ENCODE measurements at places on chromosomes 5 and 9.
A peak's percentile ranks its signal among the peaks of the same experiment; 100 is the strongest.

- DNase-seq = no peak
Observed at GRCh38 chr5:149826574-149826973, 96.5 kb downstream of the PPARGC1B start.

- DNase-seq = peak; percentile 13
Observed at GRCh38 chr9:89738137-89738932, 133.5 kb downstream of the GADD45G start.

GRCh38 chr5:100706776-100707175, 171.6 kb downstream of the FAM174A start:
- no peak for DNase-seq

GRCh38 chr5:72537166-72537565, 30.0 kb upstream of the ZNF366 start:
- no peak for DNase-seq

- no peak for DNase-seq
Observed at GRCh38 chr9:116288658-116289057, 135.1 kb downstream of the PAPPA start.

DNA sequence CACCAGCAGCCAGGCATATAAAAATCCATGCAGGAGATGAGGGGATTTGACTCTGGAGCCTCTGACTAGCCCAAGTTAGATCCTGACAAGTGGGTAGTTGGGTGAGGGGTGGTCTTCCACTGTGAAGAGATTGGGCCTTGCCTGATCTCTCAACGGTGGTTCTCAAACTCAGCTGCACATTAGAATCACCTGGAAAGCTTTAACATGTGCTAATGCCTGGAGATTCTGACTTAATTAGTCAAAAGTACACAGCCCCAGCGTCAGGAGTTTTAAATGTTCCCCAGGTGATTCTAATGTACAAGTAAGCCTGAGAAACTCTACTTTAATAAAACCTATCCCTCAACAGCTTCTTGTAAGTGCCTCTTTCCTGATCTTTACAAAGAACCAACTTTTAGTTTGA, 57.5 kb downstream of the GCNT4 start:
- DNase-seq = no peak

GRCh38 chr9:130845901-130846481, 10.9 kb downstream of the ABL1 start:
- DNase-seq = no peak

- DNase-seq = no peak
Observed at GRCh38 chr5:143395638-143396352, 7.7 kb downstream of the NR3C1 start.

DNA sequence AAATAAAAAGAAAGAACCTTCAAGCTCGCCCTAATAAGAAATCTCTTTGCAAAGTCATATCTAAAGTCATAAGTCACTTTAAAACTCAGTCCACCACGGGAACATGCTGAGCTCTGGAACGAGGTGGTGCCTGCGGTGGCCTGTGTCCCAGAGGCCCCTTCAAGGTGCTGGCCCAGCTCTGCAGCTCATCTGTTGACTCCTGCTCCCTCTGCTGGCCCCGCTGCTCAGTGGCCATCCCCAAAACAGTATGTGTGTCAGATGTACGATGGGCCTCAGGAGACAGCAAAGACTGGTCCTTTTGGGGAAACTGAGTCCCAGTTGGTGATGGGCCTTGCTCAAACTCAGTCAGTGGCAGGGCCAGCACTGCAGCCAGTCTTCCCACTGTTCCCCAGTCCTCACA, 22.8 kb upstream of the FOXB2 start:
- peak; percentile 18 for DNase-seq

DNA sequence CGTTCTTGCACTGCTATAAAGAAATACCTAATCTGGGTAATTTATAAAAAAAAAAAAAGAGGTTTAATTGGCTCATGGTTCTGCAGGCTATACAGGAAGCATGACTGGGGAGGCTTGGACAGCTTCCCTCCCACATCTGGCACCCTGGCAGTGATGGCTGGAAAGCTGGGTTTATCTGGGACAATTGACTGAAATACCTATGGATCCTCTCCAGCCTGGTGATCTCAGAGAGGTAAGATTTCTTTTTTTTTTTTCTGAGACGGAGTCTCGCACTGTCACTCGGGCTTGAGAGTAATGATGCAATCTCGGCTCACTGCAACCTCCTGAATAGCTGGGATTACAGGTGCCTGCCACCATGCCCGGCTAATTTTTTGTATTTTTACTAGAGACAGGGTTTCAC, 22.7 kb upstream of the UGCG start:
- no peak for DNase-seq

GRCh38 chr9:125990186-125990792, 243.1 kb downstream of the PBX3 start:
- DNase-seq = no peak

- no peak for DNase-seq
Observed at GRCh38 chr9:131657940-131658339, 81.9 kb downstream of the RAPGEF1 start.

DNA sequence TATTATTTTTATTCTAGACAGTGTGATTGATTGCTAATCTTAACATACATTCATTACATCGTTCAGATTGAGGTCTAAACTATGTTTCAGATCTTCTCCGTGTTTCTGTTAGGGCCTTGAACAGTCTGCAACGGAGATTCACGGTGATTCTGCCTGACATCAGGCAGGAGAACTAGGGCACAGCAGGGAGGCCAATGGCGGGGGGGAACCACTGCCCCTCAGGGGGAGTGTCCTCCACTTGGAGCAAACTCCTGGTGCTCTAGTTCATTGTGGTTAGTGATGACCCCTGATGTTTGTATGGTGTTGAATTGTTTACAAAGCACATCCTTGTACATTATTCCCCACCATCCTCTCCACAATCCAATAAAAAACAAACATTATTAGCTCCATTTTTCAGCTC, 173.5 kb downstream of the ZNF608 start:
- DNase-seq = peak; percentile 75

DNA sequence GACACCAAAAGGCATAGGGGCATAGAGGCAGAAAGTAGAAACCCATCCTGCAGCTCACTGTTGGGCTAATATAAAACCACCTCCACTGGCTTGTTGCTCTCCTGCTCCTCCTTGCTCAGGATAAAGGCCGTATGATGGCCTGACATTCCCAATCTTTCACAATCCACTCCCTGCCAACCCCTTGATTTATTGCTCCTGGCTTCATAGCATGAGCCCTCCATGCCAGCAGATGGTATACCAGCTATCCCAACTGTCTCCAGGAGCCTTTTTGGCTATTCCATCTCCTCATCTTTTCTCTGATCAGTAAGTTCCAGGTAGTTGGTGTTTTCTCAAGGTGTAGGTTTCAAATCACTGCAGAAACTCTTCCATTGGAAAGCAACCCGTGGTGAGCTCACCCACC, 128.8 kb downstream of the EGFLAM start:
- DNase-seq = no peak

- DNase-seq = no peak
Observed at GRCh38 chr9:102355982-102356381, 617.5 kb upstream of the GRIN3A start.

DNA sequence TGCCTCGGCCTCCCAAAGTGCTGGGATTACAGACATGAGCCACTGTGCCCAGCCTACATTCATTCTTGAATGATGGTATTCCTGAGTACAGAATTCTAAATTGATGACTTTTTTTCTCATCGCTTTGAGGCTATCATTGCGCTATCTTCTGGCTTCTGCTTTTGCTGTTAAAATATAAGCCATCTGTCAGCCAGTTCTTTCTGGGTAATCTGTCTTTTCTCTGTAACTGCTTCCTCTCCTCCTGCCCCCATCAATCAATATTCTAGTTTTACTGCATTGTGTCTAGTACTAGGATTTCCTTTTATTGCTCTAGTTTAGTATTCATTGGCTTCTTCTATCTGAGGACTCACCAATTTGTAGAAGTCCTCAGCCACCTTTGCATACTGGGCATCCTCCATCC, 89.0 kb downstream of the PLPP1 start:
- DNase-seq = no peak

- no peak for DNase-seq
Observed at GRCh38 chr5:38478166-38478565, 78.3 kb downstream of the LIFR start.

GRCh38 chr5:13179407-13180087, 764.9 kb downstream of the DNAH5 start:
- no peak for DNase-seq

GRCh38 chr5:129078660-129079059, 15.9 kb upstream of the ISOC1 start:
- DNase-seq = no peak

DNA sequence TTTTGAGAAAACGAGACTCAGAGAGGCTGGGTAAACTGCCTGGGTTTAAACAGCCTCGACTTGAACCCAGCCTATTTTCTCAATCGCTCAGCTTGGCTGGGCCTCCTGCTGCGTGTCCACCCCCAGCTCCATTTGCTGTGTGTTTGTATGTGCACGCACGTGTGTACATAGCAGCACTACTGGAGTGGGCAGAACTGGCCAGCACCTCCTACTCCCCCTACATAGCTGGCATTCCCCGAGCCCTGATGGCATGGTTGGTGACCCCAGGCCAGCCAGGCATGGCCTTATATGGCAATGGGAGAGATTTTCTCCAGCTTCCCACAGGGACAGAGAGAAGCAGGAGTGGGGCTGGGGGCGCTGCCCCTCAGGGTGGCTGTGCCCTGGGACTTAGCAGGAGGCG, 4.1 kb downstream of the AIF1L start:
- DNase-seq = no peak

DNA sequence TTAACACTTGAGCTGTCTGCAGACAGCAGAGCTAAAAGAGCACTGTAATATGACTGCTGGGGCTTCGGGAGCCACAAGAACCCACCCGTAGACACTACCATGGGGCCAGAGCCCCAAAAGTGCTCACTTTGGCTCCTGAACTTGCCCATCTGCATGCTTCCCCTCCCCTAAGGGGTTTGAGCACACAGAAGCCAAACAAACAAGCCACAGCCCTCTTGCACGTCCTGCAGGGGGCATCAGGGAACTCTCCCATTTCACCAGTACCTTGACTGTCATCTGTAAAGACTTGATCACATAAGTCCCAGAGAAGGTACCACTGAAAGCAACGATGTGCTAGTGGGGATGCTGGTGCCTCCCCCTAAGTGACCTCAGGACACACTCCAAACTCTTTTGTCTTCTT, 681.8 kb downstream of the SEMA5A start:
- no peak for DNase-seq

Measured in NCI-H146 (cell line).